ENCODE measurements at places on chromosomes 16 and 17.

- peak; percentile 63 for DNase-seq
Measured at GRCh38 chr16:22188595-22189442, 17.3 kb upstream of the EEF2K start.

- no peak for DNase-seq
Measured at GRCh38 chr17:73304971-73305812, 6.6 kb downstream of the CDC42EP4 start.

- peak; percentile 48 for DNase-seq
Measured at GRCh38 chr17:81960130-81960958, 643 bp downstream of the NOTUM start.

GRCh38 chr17:11996722-11997146 lies 541 bp downstream of the ZNF18 start:
- no peak for DNase-seq

GRCh38 chr17:65360961-65361552 lies 200.4 kb downstream of the AXIN2 start:
- DNase-seq = no peak
